ENCODE measurements at places on chromosomes 13 and 19. TPM values are rescaled to one million over a fixed set of nuclear protein-coding genes. Genes with fewer than 3 reads are reported as not detected.

The ZSCAN4 gene
- total RNA-seq = not detected

The IZUMO4 gene
- total RNA-seq = 0.81 TPM

The ZNF726 gene
- total RNA-seq = 5.7 TPM

The NRTN gene
- total RNA-seq = 0.25 TPM

The GPX4 gene
- 397 TPM for total RNA-seq

The ZNF665 gene
- 1.6 TPM for total RNA-seq

The CEACAM16 gene
- not detected for total RNA-seq

The CD37 gene
- not detected for total RNA-seq

The UQCRFS1 gene
- 20.7 TPM for total RNA-seq

The POLD1 gene
- 79.4 TPM for total RNA-seq

The UFM1 gene
- total RNA-seq = 28.8 TPM

The KMT2B gene
- total RNA-seq = 19.6 TPM

The F2RL3 gene
- 7.0 TPM for total RNA-seq

The TEAD2 gene
- total RNA-seq = 51.0 TPM

The ETV2 gene
- total RNA-seq = 0.13 TPM

The ZNF540 gene
- 0.16 TPM for total RNA-seq

The PIK3R2 gene
- total RNA-seq = 3.7 TPM

The FAM83E gene
- 0.94 TPM for total RNA-seq

The CFAP97D2 gene
- total RNA-seq = not detected

The SYNE4 gene
- not detected for total RNA-seq

The FRY gene
- 86.0 TPM for total RNA-seq

The TTYH1 gene
- not detected for total RNA-seq

The POLR2E gene
- total RNA-seq = 70.6 TPM

The PSG7 gene
- total RNA-seq = not detected

The ZNF563 gene
- total RNA-seq = 2.7 TPM

The PDE4C gene
- 0.16 TPM for total RNA-seq

The CGB7 gene
- total RNA-seq = not detected

The S1PR5 gene
- total RNA-seq = 0.13 TPM

The PINLYP gene
- total RNA-seq = 2.8 TPM

The IL11 gene
- total RNA-seq = under 0.01 TPM

The FLT1 gene
- 63.8 TPM for total RNA-seq

The SSC5D gene
- total RNA-seq = 0.31 TPM

The RASGRP4 gene
- not detected for total RNA-seq

The DCT gene
- total RNA-seq = not detected

The OR10H1 gene
- total RNA-seq = not detected

The TEKTIP1 gene
- not detected for total RNA-seq

The KLF1 gene
- total RNA-seq = 0.06 TPM

The CEACAM5 gene
- total RNA-seq = not detected

The PRTN3 gene
- total RNA-seq = not detected

Data from bladder microvascular endothelial cell (primary cell).